Stimulated activated CD4-positive, alpha-beta T cell treated with anti-CD3 and anti-CD28 coated beads, Interleukin-15, amount 100 ng/mL, for 48 hours (primary cell): ENCODE measurements at places on chromosomes 4 and X.

DNA sequence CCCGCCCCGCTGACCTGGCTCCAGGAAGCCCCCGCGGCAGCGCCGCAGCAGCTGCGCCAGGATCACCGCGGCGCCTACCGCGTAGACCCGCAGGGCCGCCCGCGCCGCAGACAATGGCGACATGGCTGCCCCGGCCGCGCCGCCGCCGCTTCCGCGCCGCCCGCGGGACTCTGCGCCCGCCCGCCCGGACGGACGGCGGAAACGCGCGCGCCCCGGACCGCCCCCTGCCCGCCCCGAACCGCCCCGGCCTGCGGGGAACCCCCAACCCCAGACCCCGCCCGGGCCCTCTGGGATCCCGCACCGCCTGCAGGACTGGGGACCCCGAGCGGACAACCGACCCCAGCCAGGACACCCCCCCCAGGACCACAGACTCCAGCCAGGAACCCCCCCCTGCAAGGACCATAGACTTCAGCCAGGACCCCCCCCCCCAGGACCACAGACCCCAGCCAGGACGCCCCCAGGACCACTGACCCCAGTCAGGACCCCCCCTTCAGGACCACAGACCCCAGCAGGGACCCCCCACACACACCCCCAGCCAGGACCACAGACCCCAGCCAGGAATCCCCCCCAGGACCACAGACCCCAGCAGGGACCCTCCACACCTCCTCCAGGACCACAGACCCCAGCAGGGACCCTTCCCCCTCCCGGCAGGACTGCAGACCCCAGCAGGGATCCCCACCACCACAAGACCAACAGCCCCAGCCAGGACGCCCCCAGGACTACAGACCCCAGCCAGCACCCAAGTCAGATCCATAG is at the start of the genes DHRSX and ZBED1:
DHRSX (minus strand) TSS at position 174 of the 756 bp plus-strand sequence; CDS start at position 123, 51 bp downstream.
ZBED1 (minus strand) TSS at position 174 of the 756 bp plus-strand sequence. CDS start 10,257 bp downstream, outside the sequence.
- no peak for DNase-seq

- no peak for DNase-seq
Measured at GRCh38 chr4:42656679-42656943, 294 bp downstream of the ATP8A1 start.

GRCh38 chr4:150211016-150211415 is 132.8 kb downstream of the DCLK2 start:
- no peak for DNase-seq

- DNase-seq = no peak
Measured at GRCh38 chr4:25958110-25958509, 44.1 kb downstream of the SMIM20 start.

- no peak for DNase-seq
Measured at GRCh38 chr4:150906987-150907633, 108.0 kb downstream of the LRBA start.

- DNase-seq = no peak
Measured at GRCh38 chr4:88705223-88705622, 7.6 kb upstream of the NAP1L5 start.

GRCh38 chr4:172850838-172851237 is 317.8 kb upstream of the GALNT7 start:
- DNase-seq = no peak

GRCh38 chr4:71429106-71429505 is 90.3 kb downstream of the SLC4A4 start:
- DNase-seq = no peak

DNA sequence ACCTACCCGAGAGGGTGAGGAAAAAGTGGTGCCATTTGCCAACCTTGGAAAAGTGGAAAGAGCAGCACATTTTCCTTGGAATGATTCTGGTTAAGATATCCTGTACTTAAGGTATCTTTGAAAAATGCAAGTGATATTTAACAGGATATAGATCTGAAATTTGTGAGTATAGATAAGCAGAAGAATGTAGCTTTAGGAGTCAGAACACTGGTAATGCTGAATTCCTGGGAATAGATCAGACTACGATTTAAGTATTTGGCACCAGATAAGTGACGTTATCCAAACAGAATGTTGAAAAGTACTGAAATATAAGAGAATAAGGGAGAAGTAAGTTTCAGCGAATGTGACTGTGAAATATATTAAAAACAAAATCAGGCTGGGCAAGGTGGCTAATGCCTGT is 210.1 kb downstream of the PCDH7 start:
- no peak for DNase-seq

DNA sequence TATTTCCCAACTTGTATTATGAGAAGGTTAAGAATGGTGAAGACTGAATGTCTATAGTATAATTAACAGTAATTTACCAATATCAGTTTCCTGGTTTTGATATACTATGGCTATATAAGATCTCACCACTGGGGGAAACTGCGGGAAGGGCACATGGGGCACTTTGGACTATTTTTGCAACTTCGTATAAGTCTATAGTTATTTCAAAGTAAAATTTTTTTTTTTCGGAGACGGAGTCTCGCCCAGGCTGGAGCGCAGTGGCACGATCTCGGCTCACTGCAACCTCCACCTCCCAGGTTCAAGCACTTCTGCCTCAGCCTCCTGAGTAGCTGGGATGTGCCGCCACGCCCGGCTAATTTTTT is 46.1 kb downstream of the CXorf58 start:
- no peak for DNase-seq

DNA sequence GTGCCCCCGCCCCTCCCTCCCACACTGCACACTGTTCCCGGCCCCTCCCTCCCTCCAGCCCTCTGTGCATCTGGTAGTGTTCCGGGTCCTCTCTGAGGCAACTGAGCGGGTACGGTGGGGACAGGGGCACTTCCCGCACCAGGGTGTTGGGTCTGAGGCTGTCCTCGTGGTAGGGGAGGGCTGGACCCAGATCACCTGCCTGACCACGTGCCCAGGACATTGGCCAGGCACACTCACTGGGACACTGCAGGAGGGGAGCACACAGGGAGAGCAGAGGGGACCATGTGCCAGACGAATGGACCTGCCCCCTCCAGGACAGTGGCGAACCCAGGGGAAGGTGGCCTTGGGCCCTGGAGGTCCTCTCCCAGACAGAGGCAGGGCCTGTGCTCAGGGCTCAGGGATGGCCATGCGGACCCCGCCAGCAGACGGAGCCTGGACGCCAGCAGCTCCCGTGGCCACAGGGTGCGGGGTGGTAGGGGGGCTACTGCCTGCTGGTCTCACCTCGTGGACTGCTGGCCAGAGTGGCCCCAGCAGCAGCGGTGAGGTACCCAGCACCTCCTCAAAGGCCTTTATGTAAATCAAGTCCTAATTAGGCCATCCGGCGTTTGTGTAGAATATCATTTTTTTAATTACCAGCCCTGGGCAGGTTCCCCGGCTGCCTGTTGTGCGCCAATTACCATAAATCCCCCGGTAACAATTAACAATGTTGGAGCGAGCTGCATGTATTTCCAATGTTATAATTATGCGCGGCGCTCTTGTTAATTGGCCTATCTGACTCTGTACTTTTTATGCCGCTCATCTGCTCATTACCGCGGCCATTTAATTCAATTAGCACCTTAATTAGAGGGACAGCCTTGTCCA is 106.9 kb downstream of the FAM53A start:
- DNase-seq = no peak

DNA sequence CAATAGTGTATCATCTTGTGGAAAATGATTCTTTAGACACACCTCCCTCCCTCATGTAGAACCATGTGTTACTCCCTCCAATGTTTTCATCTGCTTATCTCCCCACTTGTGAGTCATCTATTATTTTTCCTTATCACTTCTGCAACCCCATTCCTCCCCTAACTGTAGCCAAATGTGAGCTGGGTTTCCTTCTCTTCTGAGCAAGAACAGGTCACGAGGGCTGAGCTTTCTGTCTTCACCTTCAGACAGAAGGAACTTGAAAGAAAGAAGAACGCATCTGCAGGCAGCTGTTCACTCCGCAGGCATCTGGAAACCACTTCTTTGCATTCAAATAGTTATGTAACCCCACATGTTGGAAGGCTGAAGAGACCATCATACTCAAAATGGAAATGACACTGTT is 1.8 kb downstream of the PPP1R2C start:
- DNase-seq = no peak

DNA sequence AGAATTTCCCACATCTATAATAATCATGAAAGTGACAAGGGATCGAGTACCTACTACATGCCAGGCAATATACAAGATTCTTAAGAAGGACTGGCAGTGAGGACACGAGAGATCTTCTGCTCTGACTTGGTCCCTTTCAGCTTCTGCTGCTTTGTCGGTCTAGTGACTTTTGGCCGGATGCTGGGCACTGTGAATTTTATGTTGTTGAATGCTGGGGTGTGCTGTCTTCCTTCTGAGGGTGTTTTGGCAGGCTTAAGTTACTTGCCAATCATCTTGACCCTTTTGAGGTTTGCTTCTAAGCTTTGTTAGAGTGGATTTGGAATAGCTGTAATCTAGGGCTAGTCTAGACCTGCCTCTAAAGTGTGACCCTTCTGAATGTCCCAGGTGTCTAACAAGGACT is 23.5 kb downstream of the NAT8L start:
- DNase-seq = no peak

- no peak for DNase-seq
Measured at GRCh38 chr4:152399246-152399645, 136.6 kb downstream of the FBXW7 start.

- no peak for DNase-seq
Measured at GRCh38 chrX:13345438-13345837, 25.6 kb upstream of the ATXN3L start.

DNA sequence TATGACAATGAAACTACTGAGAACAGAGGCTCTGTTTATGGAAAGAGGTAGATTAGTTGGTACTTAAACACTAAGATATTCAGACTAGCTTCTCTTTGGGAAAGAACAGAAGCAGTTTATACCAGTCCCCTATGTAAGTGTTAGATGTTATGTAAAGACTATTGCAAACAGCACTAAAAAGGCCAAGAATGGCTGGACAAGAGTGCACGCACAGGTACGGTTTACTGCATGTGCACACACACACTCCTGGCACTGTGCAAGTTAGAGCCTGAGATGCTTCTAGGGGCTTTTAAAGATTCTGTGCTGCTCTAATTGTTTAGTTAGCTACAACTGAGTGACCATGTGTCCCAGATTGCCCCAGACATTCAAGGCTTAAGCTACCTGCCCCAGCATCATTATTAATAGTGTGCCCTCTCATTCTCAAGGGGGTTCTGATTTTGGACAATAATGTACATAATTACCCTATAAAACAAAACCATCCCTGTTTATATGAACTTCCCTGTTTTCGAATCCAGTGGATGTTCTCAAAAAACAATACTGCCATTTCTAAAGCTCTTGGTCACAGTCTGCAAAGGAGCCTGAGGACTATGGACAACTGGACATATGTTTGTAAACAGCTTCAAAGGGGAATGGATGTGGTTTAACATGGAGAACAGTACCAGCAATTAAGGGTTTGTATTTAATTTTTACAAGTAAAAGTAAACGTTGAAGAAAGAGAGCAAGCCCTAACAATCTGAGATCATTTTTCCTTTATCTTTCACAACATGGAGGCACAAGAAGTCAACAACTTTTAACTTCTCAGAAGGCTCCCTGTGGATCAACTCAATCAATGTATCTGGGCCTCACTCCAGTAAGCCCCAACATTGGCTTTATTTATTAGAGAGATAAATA is 2.0 kb downstream of the SETD7 start:
- DNase-seq = no peak

- DNase-seq = no peak
Measured at GRCh38 chrX:905848-906566, 275.4 kb downstream of the SHOX start.

GRCh38 chrX:3532581-3533085 is 180.8 kb downstream of the PRKX start:
- no peak for DNase-seq

DNA sequence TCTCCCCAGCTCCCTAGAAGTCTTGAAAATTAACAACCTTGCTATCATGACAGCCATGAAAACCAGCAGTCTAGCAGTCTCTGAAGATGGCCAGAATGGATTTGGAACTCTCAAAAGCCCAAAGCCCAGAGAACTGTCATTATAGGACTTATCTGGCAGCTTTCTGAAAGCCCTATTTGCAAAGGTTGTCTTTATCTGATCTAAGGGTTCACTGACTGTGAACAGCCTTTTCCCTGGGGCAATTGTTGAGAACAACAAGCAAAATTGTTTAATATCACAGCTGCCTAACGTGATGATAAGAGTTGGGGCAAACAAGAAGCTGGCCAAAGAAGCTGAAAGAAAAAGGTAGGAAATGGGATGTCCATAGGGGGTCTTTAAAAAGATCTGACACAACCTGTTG is 20.9 kb upstream of the KLHL8 start:
- DNase-seq = no peak

- DNase-seq = no peak
Measured at GRCh38 chrX:110531873-110532580, 173.4 kb downstream of the RTL9 start.

DNA sequence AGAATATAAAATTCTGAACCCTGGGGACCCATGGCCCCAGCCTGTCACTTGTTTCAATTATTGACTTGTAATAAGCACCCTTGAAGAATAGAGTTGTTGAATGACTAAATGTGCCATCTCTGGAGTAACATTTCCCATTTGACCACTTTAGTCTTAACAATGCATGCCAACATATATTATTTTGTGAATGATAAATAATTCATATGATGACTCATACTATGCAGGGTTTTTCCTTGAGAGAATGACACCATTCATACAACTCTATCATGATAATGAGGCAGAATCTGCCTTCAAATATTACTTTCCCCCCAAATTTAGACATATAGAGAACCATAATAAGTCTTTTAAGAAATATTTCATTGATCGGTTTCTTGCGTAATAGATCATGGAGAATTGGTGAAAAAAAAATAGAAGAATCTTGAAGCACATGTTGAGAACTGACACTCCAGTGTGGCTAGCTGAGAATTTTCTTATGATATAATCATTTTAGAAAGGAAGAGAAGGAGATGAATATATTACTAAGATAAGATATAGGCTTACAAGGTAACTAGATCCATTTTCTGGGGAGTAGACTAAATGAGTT is 404.5 kb downstream of the GRXCR1 start:
- no peak for DNase-seq

- no peak for DNase-seq
Measured at GRCh38 chr4:184197536-184198082, 20.1 kb downstream of the ENPP6 start.

GRCh38 chr4:77699731-77700210 is 94.2 kb downstream of the CXCL13 start:
- DNase-seq = no peak

DNA sequence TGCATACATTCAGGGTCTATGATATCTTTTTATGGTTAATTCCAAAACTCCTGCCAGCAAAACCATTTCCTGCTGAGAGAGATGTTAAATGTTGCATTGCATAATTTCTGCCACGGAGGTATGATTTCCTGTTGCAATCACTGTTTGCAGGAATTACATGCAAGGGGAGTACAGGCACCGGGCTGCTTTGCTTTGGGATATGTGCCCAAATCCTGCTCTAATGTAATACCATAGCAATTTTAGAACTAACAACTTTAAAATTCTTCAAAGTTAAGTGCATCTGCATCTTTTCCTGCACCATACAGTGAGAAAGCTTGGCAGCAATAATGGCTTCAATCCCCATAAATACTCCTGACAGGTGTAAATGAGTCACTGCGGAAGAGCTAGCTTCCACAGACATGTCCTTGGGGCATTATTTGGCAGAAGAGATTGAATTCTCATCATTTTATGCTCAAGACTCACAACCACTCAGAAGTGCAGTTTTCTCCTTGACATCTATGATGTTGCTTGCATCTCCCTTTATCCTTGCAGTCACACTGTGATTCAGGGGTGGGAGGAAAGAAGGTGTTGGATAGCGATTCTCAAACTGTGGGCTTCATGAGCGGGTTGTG is 29.6 kb downstream of the TRIM2 start:
- no peak for DNase-seq
